T-helper 17 cell (primary cell): ENCODE measurements at places on chromosomes 4 and X. TPM values are rescaled to one million over a fixed set of nuclear protein-coding genes. Genes with fewer than 3 reads are reported as not detected.

- DNase-seq = no peak
Measured at GRCh38 chrX:142214081-142214480, 9.0 kb upstream of the MAGEC2 start.

DOCK11 gene
- 86.3 TPM for total RNA-seq

DUSP9 gene
- total RNA-seq = not detected

DNA sequence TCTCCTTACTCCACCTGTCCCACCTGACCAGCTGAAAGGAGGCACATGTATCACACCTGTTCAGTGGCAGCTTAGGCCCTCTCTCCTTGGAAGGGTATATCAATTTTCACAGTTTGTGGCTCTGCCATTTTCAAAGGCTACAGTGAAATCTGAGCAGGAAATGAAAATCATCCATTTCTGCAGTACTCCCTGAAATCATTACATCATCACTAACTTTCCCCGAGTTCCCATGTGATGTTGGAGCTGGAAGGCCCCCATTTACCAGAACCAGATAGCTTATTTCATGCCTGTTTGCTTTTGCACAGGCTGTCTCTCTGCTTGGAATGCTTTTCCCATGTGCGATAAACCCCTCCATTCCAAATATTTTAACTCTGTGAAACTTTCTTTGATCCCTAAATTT lies 31.0 kb upstream of the STX18 start:
- no peak for DNase-seq

CLNK gene
- total RNA-seq = 0.12 TPM

DNA sequence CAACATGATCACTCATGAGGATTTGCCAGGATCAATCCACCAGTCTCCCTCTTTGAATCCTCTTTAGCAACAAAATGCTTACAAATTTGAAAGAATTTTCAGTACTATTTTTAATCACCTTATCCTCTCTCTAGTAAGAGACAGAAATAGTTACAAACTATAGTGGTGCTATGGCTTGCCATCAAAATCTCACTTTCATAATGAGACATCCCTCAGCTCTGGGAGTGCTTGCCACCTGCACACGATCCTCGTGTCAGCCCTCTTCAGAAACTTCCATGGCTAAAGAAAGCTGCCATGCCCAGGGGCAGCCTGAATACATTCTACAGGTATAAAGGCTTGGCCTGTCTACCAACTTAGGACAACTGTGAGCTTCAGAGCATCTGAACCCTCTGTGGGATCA lies 5.1 kb upstream of the DHX15 start:
- no peak for DNase-seq

DNA sequence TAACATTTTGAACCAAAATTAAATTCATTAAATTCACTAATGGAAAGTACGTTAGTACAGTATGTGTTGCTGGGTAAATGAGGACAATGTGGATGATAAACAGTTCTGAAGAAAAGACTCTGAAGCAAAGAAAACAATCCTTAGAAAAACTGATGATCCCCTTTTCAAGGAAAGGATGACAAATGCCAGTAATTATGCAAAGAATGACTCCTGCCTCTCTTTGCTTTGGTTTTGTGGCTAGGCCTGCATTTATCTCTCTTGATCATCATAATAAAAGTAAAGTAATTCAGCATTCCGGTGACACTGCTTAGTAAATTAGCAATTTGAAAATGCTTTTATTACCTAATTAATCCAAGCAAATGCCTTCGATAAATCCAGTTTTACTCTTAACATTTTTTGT lies 652.2 kb upstream of the DIPK2B start:
- no peak for DNase-seq

DNA sequence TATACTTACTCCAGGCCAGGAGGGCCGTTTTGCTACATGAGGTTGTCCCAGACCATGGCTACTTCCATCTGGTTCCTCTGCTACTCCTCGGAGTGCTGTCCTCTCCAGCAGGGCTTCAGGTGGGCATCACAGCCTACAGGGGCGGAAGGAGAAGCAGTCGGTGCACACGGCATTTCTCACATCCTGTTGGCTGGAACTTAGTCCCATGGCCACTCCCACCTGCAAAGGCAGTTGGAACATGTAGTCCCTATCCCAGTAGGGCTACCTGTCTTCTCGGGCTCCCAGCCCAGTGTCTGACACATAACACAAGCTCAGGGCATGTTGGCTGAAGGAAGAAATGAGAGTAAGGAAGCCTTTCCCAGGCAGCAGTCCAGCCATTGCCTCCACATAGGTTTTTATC lies 7.7 kb upstream of the STK32B start:
- DNase-seq = no peak

STARD8 gene
- total RNA-seq = 0.94 TPM

DNA sequence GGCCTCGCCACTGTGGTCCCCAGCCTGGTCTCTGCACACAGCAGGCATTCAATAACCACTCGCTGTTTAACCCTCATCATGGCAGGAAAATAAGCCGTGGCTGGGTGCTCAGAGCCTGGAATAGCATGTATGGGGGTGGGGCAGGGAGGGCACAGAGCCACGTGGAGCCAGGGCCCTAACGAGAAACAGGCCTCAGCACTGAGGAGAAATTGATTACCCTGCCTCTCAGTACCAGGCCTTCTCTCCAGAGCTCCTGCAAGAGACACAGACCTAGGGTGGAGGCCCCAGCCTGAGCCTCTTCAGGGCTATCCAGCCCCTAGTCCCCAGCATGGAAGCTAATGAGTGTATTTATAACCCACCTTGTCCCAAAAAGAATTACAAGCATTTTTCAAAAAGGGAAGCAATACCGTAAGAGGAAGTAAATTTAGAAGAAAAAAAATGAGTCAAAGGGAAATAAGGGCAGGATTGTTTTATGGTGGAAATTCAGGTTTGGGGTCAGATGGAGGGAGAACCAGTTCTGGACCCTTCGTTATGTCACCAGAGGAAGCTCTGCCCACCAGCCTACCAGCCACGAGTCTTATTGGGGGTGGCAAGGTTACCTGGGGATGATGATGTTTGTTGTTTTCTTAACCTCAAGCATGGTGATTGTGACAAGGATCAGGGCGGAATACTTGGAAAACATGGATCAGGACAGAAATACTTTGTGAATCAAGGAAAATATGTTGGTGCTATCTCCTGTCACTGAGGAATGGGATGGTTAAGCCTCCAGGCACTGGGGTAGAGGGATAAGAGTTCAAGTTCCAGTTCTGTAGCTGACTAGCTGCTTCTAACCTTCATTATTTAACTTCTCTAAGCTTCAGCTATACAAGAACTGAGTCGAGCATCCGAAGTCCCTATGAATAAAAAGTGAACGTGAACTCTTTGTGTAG lies 101.9 kb upstream of the RBPJ start:
- DNase-seq = no peak

HAND2 gene
- not detected for total RNA-seq

DNA sequence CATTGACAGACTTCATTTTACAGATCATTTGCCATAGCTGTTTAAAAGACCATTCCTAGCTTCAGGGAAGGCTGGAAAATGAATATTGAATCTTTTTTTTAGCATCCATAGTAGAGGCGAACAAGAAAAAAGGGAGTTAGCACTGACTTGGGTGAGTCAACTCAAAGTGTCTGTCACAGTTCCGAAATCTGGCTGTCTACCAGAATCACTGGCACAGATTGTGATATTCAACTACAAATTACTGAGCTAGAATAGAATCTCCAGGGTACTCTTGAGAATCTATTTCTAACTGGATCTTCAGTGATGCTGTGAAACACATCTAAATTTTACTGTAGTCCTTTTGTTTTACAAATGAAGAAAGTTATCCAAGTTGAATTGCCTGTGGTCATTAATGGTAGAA lies 31.5 kb downstream of the SEC24B start:
- DNase-seq = no peak

GRIA3 gene
- total RNA-seq = 0.34 TPM

DNA sequence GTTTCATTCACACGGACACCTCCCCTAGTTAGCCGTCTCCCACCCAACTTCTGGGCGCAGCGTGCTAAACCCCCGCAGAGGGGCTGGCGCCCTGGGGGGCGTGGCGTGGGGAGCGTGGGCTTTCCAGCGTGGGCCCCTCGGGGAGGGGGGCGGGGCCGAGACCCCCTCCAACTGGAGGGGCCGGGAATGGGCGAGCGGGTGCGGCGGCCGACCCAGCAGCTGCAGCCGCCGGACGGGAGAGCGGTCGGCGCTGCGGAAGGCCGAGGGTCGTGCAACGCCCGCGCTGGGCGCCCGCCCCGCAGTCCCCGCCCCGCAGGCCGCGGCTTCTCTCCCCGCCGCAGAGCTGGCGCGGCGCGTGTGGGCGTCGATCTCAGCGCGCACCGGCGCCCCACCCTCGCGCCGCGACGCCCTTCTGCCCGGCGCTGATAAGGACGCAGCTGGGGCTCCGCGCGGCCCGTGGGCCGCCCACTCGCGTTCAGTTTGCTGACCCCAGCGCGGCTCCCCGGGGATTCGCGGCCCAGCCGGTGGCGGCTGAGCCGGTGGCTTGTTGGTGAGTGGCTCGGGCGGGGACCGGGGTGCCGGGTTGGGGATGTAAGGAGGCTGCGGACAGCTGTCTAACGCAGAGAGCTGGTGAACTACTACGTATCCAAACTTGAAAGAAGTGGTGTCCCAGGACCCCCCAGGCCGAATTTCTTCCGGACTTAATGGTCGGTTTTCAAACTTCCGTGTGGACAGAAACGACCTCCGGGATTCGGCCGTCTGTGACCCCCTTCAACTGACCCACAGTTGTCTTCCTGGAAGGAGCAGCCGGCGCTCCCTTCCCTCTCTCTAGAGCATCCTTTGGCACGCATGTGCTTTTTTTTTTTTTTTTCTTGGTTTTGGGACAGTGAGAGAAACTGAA lies 1.5 kb downstream of the FHDC1 start:
- DNase-seq = no peak

- DNase-seq = no peak
Measured at GRCh38 chr4:53779025-53779424, 187.7 kb upstream of the LNX1 start.

TREX2 gene
- 2.0 TPM for total RNA-seq

DNA sequence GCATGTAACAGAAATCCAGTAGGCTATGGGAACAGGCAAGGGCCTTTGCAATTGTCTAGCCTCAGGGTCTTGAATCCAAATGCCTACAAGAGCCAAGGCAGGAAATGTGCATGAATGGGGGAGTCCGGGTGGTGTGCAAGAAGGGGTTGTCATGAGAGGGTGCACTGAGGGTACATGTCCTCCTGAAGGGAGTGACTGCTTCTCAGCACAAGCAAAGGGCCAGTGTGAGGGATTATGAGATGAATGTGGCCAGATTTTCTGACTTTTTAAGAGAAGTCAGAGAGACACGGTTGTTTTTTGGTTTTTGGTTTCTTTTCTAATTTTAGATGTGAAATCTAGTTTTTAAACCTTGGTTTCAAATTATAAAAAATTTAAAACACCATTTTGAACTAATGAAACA lies 76.5 kb upstream of the LSM6 start:
- no peak for DNase-seq
